ENCODE measurements at places on chromosomes 2 and 18.
A peak's percentile ranks its signal among the peaks of the same experiment; 100 is the strongest.

DNA sequence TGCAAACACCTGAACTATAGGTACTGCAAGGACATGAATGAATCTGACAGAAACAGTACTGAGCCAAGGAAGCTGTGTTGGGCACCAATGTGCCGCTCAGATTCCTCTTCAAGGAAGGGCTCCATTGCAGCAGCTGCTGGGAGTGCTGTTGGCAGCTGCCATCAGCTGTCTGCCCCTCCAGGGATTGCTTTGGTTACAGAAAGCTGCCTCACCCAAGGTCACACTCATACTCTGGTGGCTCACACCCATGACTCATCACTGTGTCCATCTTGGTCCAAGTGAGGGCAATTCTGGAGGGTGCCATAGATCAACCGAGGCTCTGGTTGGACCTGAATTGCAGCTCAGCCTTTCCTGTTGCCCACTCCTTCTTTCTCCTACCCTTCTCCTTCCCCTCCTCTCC, 24.4 kb upstream of the TRPM8 start:
- DNase-seq = no peak

GRCh38 chr2:74290466-74291217, 52.6 kb downstream of the SLC4A5 start:
- peak; percentile 14 for DNase-seq

GRCh38 chr2:236935083-236935482, 150.6 kb upstream of the COPS8 start:
- DNase-seq = no peak

DNA sequence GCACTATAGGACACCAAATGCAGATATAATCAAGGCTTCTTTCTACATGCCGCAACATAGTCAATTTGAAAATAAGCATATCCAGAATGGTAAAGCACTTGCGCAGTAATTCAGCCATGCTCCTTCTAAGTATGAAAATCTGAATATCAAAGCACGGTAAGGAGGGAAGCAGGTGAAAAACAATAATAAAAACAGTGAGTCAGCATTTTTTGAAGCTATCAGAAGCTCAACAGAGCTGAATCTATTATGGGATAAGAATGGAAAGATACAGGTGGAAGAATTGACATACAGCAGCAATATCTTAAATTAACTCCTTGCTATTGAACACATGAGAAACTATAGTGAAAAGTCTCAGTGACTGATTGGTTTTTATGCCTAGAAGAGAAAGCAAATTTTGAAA, 266.3 kb downstream of the NRXN1 start:
- no peak for DNase-seq

DNA sequence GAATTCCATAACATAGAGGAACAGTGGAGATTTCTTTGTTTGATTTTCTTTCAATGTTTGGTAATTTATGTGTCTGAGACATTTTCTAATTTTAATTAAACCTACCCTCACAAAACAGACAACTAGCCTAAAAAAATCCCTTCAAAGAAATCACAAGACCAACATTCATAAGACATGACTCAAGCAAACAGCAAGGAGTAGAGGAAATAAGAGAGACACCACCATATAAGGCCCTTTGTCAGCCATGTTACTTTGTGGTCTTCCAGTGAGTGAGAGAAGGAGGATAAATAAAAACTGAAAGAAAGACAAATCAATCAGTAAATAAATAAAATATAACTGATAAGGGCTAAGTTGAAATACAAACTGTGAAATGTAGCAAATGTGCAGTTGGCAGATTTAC, 830.8 kb upstream of the SLC39A10 start:
- DNase-seq = no peak

DNA sequence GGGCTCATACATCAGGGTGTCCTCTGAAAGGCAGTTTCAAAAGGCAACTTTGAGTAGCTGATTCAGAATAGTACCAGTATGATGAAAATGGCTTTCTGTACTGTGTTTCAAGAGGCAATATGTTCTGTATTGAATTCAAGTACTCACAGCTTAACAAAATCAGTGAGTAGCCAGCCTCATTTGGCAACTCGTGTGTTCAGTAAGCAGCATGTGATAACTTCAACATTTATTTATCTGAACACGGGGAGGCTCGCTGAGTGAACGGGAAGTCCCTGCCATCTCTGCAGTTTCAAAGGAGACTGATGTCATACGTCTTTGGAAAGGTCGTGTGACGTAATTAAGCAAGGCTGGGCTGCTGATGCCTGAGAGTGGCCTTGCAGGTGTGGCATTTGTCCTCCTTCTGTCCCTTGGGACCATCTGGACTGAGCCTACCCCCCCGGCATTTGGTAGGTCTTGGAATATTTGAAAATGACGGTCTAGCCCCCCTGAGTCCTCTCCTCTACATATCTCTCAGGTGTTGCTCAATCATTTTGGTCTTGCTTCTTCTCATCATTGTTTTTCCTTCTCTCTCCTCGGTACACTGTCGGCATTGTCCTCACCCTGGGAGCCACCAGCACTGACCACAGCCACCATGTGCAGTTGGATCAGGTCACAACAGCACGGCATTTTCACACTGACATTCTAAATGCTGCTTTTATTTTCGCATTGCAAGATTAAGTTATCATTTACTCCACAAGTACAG, 62.8 kb downstream of the SMIM21 start:
- DNase-seq = no peak

GRCh38 chr2:118251427-118251826, 163.2 kb downstream of the INSIG2 start:
- DNase-seq = no peak
